ENCODE measurements at places on chromosomes 5 and 9.

- ATAC-seq, result no peak
Measured at GRCh38 chr5:30752015-30752414, 441.5 kb upstream of the CDH6 start.

- no peak for ATAC-seq
Measured at GRCh38 chr5:77437194-77437593, 54.9 kb downstream of the WDR41 start.

- ATAC-seq, result no peak
Measured at GRCh38 chr5:119410448-119411159, 41.7 kb upstream of the HSD17B4 start.

DNA sequence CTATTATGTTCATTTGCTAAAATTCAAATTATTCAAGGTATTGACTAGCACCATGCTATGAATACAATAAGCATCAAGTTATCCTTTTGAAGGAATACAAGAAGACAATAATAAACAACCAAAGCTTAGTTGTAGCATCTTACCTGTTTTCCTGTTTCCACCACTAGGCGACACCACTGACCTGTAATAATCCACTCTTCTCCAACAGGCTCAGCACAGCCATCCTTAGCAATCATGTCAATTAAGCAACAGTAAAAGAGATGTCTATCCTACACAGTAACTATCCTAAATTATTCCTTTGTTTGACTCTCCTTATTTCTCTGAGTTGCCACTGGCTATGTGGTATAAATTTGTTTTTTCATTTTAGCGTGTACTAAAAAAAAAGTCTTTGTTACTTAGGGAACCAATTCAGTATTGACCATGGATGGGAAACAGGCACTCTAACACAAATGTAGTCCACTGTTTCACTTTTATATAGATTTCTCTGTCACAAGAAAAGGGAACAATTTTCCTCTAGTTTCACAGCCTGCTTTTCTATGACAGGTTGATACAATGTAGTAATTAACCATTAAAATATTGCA lies 46.2 kb downstream of the PCA3 start:
- peak; percentile 96 for ATAC-seq

- no peak for ATAC-seq
Measured at GRCh38 chr9:131045300-131046092, 36.5 kb downstream of the LAMC3 start.

DNA sequence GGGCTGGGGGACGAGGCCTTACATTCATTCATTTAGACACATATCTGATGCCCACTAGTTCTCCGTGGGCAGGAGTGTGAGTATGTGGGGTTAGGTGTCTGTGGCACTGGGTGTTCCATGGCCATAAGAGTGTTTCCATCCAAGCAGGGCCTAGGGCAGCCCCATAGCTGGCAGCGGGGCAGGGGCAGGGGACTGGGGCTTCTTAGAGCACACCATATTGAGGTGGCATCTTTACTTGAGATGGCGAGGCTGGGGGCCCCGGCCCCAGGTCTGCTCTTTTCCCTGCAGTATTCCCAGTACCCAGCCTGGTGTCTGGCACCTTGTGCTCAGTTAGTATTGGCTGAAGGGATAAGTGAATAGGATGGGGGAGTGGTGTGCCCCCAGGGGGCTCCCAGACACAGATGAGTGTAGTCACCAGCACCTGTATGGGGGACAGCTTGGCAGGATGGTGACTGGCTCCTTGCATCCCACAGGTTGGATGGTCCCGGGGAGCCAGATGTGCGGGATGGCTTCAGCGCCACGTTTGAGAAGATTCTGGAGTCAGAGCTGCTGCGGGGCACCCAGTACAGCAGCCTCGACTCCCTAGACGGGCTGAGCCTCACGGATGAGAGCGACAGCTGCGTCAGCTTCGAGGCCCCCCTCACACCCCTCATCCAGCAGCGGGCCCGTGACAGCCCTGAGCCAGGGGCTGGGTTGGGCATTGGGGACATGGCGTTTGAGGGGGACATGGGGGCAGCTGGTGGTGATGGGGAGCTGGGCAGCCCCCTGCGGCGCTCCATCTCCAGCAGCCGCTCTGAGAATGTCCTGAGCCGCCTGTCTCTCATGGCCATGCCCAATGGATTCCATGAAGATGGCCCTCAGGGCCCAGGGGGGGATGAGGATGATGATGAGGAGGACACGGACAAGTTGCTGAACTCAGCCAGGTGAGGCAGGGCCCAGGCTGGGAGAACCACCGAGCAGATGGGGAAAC lies 17.5 kb downstream of the PSD2 start:
- ATAC-seq, result no peak

- no peak for ATAC-seq
Measured at GRCh38 chr9:123377211-123377971, 21.4 kb downstream of the CRB2 start.

DNA sequence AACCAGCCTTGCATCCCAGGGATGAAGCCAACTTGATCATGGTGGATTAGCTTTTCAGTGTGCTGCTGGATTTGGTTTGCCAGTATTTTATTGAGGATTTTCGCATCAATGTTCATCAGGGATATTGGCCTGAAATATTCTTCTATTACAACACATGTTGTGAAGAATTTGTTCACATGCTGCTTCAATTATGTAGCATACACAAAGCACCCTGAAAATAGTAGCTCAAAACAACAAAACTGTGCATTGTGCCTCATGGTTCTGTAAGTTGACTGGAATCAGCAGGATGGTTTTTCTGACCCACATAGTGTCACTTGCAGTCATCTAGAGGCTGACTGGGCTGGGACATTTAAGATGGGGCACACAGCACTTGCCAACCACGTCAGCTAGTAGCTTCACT lies 193.9 kb downstream of the SYK start:
- no peak for ATAC-seq

- ATAC-seq, result no peak
Measured at GRCh38 chr9:131228988-131229387, 47.3 kb downstream of the FAM78A start.

- peak; percentile 81 for ATAC-seq
Measured at GRCh38 chr5:107501965-107502675, 168.6 kb downstream of the EFNA5 start.

DNA sequence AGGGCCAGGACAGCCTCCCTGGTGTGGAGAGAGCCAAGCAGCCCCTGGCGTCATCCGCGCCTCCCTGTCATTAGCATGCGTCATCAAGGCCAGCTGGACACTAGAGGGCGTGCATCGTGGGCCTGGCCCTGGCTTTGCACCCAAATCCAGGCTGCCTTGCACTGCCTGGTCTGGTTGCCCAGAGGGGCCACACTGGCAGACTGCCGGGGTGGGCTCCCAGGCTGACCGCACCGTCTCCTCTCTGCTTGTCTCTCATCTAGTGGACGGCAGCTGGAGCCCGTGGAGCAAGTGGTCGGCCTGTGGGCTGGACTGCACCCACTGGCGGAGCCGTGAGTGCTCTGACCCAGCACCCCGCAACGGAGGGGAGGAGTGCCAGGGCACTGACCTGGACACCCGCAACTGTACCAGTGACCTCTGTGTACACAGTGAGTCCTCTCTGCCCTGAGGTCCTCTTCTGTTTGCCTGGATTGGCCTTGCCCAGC lies 29.0 kb downstream of the HK3 start:
- peak; percentile 81 for ATAC-seq

- no peak for ATAC-seq
Measured at GRCh38 chr9:35488021-35488420, 1.9 kb upstream of the RUSC2 start.

DNA sequence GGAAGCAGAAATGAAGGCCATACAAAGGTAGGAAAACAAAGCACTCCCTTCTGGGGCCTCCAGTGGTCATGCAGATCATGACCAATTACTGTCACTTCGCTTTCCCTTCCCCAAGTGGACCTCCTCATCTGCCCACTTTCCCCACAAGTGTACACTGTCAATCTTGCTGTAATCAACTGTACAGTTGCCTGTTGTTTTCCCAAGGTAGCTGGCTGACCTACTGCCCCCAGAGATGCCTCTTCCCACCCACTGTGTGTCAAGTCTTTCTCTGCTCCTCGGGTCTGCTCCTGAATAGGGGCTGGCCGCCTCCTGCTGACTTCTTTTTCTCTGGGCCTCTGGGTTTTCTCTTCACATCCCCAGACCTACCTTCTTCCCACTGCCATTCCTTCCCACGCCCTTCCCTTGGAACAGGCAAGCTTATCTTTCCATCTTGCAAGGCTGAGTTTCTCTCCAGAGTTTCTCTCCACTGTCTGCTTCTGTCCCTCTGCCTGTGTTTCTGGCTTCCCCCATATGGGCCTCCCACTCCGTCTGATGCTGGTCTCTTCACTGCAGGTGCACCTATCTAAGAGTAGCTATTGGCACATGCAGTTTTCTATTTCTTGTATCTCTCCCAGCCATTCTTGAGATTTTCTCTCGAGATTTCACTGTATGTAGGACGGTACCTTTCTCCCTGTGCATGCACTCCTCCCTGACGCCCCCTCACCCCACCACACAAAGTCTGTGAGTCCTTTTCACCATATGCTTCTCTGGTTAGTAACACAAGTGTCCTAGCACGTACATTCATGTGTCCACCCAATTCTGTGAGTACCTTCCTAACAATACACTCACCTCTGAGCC lies 2.4 kb downstream of the ELL2 start:
- no peak for ATAC-seq

DNA sequence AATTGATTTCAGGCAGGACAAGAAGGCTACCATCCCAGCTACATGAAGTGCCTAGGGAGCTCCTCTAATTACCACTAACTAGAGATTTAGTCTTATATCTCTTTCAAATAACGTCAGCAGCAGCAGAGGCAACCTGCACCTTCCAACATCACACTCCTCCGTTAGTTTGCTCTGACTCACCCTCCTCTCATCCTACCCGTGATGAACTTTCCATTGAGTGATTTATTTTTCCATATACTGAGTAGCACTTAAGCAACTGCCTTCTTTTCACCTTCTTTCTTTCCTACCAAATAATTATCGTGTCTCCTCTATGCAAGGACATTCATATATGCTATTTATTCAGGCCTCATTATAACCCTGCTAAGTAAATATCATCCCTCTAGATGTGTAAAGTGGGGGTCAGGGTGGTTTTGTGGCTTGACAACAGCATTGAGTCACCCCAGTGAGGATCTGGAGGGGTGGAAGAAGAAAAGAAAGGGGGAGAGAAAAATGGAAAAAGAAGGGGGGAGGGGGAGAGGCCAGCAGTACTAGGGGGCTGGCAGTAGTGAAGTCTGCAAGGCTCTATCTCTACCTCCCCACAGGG lies 64.6 kb upstream of the CAST start:
- ATAC-seq, result no peak

DNA sequence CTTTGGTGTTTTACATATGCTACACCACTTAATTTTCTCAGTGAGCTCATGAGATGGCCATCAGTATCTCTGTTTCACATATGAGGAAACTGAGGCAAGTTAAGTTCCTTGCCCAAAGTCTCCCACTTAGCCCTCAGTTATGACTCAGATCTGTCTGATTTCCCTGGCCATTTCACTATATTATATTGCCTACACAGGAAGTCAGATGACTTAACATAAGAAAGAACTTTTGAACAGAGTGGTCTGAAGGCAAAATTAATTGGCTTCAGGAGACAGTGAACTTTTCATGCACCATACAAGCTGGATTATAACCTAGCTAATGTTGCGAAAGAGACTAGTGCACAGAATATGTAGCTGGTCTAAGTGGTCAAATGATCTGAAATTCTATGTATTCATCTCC lies 221.6 kb downstream of the NFIB start:
- no peak for ATAC-seq

GRCh38 chr5:167934551-167934971 lies 356.9 kb upstream of the WWC1 start:
- ATAC-seq, result peak; percentile 67

DNA sequence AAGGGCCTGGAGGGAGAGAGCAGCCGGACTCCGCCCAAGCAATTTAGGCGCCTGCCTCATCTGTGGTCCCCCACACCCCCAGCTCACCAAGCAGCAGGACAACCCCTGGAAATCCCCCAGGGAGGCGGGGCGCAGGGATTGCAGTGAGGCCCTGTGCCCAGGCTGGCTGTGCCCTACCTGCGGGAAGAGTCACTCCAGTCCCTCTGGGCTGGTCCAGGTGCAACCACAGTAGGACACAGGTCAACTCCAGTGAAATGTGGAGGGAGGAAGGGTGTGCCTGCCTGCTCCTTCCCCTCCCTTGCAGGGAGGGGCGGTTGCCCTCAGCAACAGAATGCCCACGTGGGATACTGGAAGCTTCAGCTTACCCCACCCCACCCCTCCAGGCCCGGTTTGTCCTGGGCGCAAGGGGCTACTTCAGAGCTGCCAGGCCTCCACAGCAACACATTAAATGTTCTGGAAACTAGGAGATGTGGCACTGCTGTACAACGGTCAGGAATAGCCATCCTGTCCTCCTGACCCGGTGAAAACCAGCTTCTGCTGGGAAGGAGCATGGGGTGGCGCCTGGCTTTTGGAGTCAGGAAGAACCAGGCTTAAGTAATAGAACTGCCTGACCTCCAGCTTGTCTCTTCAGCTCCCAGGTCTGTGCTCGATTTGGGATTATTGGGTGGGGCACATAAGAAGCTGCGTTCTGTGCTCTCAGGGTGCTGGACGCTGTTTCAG lies 22.5 kb downstream of the ABO start:
- ATAC-seq, result no peak

DNA sequence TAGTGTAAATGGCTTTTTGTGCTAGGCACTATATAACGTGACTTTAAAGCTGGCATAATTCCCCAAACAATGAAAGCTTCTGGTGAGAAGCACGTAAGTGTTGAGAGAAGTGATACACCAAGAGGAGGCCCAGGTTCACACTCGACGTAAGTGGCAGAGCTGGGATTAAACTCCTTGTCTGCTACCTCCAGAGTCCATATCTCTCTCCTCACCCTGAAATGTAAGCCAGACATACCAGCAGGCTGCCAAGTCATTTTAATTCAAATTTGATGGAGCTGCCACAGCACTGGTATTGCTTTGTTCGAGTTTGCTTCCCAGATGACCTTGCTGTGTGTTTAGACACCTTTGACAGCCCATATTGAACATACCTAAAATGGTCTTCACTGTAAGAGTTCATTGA lies 319.7 kb downstream of the GLIS3 start:
- ATAC-seq, result no peak

GRCh38 chr5:178080618-178081410 lies 32.5 kb upstream of the N4BP3 start:
- ATAC-seq, result no peak

DNA sequence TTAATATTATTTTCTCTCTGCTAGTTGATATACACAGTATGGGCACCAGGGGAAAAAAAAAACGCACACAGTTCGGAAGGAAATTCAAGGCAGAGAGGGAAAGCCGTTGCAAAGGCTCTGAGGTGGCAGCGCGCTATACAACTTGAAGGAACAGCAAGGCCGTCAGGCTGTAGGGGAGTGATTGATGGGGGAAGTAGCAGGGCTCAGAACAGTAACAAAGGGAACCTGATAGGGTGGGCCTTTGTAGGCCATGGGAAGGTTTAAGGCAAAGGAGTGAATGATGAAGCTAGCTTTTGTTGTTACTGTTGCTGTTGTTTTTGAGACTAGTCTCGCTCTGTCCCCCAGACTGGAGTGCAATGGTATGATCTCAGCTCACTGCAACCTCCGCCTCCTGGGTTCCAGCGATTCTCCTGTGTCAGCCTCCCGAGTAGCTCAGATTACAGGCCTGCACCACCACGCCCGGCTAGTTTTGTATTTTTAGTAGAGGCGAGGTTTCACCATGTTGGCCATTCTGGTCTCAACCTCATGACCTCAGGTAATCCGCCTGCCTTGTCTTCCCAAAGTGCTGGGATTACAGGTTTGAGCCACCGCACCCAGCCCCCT lies 27.0 kb downstream of the AQP7 start:
- peak; percentile 30 for ATAC-seq

Measured in SK-N-SH treated with all-trans-retinoic acid at 6 μM for 48 hours (cell line).